Left kidney (tissue), 8 donors: ENCODE measurements at places on chromosomes 2 and 18.

- no peak for DNase-seq
Measured at GRCh38 chr2:189208254-189208653, 28.7 kb upstream of the COL5A2 start.

- DNase-seq: no peak
Measured at GRCh38 chr2:12587729-12588522, 128.8 kb upstream of the TRIB2 start.

DNA sequence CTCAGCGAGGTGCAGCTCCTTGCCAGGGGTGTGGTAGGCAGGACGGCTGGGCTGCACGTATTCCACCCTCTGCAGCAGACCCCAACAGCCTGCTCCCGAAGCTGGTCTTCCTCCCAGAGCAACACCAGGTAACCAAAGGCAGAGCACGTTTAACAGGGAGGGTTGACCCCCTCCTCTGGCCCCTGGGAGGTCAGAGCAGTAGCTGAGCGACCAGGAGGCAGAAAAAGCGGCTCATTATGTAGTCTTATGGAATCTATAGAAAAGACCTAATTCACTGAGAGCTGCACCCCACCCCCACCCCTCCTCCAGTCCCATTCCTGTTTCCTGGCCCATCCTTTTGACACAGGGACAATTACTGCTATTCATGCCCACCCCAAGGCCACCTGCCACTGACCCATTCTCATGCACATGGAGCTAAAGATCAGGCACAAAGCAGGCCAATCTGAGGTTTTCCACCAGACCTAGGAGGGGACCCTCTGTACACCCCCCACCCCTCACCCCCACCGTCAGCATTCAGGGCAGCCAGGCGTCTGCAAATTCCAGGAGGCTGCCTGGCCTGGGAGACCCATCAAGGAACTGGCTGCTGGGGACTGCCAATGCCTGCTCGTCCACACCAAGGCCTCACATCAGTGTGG, 60.9 kb upstream of the FZD7 start:
- no peak for DNase-seq

DNA sequence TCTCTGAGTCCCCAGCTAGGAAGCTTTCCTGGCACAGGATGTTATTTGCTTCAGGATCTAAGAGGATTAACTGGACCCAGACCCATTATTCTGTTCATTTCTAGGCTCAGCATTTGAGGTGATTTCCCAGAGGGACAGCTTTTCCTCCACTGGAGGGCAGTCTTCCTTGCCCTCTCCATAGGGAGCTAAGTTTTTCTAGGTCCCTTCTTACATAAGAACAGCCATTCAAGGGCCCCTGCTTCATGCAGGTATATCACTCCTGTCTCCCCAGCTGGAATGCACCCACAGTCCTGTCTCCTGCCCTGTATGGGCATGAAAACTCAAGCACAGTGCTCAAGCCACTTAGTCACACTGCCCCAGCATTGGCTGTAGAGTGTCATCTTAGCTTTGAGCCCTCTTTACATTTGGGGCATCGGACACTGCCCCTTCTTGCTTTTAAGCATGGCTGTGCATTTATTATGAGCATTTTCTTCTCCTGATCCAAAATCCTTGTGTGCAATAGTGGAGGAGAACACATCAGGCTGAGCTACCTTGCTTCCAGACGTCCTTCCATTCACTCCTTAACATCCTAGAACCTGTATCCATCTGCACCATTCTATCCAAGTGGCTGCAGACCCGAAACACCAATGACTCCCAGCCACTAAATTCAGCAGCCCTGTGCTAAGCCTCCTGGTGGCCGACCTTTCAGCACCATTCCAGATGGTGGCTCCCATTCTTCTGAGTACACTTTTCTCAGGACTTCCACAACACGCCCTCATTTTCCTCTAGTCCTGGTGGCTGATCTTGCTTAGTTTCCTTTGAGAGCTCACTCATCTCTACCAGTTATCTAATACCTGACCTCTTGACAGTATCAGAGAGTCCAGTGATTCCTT, 80.0 kb downstream of the COPS8 start:
- no peak for DNase-seq

DNA sequence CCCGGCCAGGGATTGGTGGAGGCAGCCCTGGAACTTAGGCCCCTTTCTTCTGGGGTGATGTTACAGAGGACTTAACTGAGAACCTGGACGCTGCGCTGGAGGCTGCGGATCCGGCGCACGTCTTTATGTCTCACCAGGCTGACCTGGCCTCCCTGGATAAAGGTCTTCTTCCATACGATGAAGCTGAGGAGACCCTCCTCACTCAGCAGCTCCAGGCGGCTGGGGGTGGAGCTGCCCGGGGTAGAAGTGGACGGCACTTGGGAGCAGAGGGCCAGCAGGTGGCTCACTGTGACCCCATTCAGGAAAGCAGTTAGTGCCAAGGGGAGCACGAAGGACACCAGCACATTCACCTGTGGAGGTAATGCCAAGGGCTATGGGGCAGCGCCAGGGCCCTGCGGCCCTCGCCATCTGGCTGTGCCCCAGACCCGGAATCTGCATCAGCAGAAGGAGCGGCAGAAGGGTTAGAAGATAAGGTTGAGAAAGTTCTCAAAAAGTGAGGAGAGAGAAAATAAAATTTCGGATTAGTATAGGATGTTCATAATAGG, 8.0 kb downstream of the NTSR2 start:
- DNase-seq: no peak

DNA sequence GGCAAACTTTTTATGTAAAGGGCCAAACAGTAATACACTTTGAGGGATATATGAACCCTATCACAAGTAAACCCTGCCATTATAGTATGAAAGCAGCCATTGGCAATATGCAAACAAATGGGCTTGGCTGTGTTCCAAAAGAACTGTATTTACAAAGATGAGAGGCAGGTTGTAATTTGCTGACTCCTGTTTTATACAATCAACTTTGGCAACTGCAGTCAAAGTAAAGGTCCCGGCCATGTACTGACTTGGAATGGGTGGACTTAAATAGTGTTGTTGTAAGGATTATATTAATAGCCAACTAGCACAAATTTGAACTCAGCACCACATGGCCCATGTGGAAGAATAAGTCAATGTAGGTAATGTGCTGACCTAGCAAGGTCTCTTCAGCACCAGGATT, 223.4 kb downstream of the WDPCP start:
- no peak for DNase-seq

DNA sequence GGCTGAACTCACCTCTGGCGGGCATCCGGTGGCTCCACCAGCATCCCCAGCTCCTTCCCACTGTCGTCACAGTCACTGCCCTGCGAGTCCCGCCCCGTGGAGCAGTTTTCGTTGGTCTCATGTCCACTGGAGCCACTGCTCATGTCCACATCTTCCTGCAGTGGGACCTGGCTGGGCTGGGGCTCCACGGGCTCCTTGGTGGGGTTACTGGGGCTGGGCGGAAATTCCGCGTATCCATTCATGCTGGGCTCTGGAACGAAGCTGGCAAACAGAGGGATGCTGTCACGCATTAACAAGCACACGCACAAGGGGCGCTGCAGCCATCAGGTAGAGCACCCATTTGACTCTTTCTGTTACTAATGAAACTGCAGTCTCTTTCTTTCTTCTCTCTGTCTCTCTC, 10.7 kb downstream of the PER2 start:
- no peak for DNase-seq

- DNase-seq: no peak
Measured at GRCh38 chr2:99217929-99218501, 37.0 kb downstream of the MRPL30 start.

DNA sequence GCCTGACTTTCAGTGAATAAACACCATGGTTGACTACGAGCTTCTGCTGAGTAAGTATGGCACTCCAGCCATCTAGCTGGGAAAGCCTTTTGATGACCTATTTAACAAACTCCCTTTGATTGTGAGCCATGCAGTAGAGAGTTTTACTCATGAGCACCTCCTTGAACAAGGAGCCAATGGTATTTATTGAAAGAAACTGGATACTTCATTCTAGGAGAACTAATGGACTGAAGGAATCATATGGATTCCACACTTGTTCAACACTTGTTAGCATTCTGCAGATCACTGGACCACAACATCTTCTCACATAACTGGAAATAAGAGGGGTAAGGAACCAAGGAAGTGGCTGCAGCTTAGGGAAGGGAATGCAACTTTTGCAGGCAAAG, 320.9 kb upstream of the ETAA1 start:
- no peak for DNase-seq

DNA sequence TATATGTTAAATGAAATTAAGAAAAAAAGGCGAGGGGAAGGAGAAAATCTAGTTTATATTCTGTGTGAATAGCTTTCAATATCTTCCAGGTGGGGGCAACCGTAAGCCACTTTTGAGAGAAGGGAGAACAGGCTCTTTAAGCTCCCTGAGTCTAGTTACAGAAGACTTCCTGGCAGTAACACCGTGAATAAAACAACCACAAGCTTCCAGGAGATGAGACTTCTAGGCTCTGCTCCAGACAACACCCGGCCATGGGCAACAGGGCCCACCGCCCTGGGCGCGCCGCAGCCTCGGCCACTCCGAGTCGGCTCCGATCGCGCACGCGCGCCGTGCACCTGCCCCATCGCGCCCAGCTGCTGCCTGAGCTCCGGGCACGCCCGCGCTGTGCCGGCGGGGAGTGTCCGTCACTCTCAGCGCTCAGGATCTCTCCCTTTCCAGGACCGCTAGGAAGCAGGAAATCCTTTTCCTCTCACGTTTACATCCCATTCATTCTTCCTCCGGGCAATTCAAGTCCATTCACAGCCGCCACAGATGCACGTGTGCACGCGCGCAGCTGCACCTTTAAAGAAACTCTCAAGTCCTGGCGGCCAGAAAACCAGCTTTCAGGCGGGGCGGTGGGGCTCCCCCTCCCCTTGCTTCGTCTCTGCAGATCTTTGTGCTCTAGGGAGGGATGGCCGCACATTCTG, 19.4 kb upstream of the PAX3 start:
- no peak for DNase-seq

GRCh38 chr2:18262601-18263000, 297.9 kb downstream of the RDH14 start:
- DNase-seq: no peak

GRCh38 chr18:31077878-31078277, 24.3 kb downstream of the DSC2 start:
- DNase-seq: no peak
